ENCODE measurements at places on chromosomes 2 and 18. TPM values are rescaled to one million over a fixed set of nuclear protein-coding genes. Genes with fewer than 3 reads are reported as not detected.

Gene CFC1
- total RNA-seq: not detected

Gene SCN1A
- total RNA-seq: not detected

Gene SKOR2
- total RNA-seq: not detected

Gene CCDC148
- total RNA-seq: 1.3 TPM

Gene NT5C1B
- not detected for total RNA-seq

Gene SCYGR2
- not detected for total RNA-seq

Gene TCF4
- 57.7 TPM for total RNA-seq

Gene EML6
- total RNA-seq: 10.1 TPM

Gene CCDC68
- total RNA-seq: 154 TPM

Gene FAM228A
- not detected for total RNA-seq

Gene CXCR1
- 0.37 TPM for total RNA-seq

Gene COL4A3
- 0.45 TPM for total RNA-seq

Measured in stomach (tissue), 19 donors.